ENCODE measurements at places on chromosomes 5 and 9.

GRCh38 chr5:160297776-160298175, 14.6 kb downstream of the CCNJL start:
- no peak for DNase-seq

- DNase-seq: no peak
Observed at GRCh38 chr9:131747352-131747751, 7.5 kb upstream of the RAPGEF1 start.

DNA sequence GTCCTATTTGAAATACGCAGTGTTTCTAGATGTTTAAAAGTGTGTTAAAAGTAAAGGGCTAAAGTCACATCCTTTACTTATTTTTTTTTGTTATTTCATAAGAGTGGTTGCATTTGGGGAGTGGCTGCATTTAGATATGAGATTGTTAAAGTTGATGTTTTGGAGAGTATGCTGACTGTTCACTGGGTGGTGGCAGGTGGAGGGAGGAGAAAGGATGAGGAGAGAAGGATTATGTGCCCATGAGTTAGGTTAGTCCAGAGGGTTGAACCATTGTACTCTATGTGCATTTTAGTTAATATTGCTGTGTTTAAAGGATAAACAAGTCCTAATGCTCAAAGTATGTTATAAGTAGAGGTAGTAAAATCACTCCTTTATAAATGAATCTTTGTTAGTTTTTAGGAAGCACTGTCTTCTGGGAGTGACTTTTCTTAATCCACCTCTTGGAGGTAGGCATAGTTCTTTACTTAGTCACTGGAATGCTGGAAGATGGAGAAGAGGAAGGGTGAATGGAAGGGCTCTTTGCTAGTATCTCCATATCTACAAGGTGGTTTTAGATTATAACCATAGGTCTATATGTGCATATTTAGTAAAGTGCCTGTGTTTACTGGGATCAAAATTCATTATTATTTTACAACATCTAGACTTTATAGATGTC, 332.3 kb downstream of the NPR3 start:
- no peak for DNase-seq

- no peak for DNase-seq
Observed at GRCh38 chr9:12182806-12183205, 510.4 kb upstream of the TYRP1 start.

- peak; percentile 41 for DNase-seq
Observed at GRCh38 chr5:170100066-170100943, 5.4 kb upstream of the FOXI1 start.

- DNase-seq: peak; percentile 48
Observed at GRCh38 chr9:132268725-132269352, 85.9 kb downstream of the SETX start.

- DNase-seq: no peak
Observed at GRCh38 chr9:133862585-133863256, 124.6 kb upstream of the SARDH start.

- DNase-seq: no peak
Observed at GRCh38 chr9:109072821-109073435, 46.8 kb downstream of the TMEM245 start.

DNA sequence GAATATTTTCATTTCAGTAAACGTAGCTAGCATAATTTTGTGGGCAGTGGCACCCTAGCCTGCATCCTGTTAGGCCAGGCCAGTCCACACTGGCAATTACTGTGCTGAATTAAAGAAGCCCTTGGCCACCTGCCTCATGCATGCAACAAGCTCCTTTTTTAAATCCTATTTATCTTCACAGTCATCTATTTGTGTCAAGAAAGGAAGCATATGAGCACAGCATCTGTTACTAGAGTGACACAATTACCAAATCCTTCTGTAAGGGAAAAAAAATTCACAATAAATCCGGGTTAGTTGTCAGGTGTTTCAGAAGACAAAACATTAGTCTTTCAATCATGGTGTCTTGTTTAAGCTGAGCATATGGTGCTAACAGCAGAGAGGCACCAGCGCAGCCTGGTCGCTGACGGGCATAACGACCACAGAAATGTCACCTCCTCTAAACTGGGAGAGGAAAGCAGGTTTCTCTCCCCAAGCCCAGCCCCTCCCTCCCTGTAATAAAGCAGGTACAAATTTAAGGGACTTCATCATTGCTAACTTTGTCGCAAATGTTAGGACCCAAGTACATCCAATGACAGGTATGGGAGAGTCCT, 520.6 kb downstream of the CTNND2 start:
- no peak for DNase-seq

DNA sequence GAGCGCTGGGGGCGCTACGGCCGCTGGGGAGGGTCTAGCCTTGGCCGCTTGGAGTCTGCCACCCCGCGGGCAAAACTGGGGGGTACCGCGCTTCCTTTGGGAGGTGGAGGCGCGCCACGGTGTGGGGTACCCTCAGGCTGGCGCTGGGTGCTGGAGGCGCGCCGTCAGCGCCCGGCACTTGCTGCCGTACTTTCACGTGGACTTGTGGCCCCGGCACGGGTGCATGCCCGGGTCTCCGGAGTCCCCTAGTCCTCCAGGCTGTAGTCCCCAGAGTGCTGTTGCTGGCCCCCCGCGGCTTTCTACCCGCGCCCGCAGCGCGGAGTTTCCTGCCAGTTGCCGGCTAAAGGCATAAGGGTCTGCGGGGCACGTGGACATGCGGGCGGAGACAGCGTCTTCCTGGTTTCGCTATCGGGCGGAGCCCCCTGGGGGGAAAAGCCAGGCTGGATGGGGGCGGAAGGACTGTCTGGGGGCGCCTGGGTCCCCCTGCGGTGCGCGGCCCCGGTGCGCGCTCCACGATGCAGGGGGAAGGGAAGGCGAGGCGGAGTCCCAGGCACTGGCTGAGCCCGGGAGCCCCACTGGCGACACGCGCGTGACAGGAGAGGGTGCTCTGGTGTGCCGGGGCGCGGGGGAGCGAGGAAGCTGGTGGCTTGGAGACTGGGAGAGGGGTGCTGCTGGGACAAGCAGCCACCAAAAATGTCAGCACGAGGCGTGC, 666 bp downstream of the PPARGC1B start:
- peak; percentile 37 for DNase-seq

- DNase-seq: no peak
Observed at GRCh38 chr9:74742792-74743730, 144.7 kb downstream of the TRPM6 start.

DNA sequence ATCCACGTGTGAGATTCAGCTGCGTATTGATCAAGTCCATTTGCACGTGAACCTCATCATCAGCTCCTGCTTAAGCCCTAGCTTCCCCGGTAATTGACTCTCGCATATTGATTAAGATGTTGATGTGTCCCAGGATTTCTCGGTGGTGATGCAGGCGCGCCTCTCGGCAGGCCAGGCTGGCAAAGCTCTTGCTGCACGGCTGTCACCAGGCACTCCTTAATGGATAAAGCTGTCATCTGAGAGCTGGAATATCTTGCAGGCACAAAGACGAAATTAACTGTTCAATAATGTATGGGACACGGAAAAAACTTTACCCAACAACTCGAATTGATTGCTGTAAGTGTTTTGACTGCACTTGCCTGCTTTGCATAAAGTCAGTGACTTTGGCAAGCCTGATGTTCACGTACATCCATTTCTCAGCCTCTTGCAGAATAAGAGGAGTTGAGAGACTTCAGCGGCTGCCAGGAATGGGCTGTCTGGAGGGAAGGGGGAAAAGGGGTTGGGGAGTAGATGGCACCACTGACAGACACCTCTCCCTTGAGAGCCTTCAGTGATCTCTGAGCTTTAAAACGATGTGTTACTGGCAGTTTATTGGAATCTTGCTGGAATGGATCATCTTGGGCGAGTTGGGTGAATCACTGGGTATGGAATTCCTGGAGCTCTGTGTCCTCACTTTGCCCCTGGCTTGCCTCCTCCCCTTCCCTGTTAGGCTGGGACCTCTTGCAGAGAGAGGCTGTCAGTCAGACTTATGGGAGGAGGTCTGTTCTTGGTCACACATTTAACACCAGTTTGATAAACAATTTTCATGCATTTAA, 650.3 kb downstream of the CCDC171 start:
- no peak for DNase-seq

GRCh38 chr5:153900703-153901395, 137.9 kb downstream of the FAM114A2 start:
- DNase-seq: no peak

DNA sequence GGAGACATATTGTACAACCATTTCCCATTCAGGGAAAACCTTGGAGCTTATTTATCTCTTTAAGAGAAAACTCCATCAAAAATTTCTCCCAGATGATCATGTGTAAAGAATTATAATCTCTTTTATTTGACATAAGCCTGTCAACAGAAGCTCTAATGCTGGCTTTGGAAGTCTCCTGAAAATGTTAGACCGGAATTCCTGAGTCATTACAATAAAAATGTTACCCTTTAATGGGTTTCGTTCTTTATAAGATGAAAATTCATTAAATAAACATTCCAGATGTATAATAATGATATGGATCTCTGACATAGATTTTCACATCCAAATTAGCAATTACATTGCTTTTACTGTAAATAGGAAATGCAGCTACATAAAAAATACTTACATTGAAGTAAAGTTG, 1036.4 kb downstream of the EFNA5 start:
- DNase-seq: no peak

- DNase-seq: peak; percentile 22
Observed at GRCh38 chr5:173925449-173926071, 37.4 kb downstream of the CPEB4 start.

DNA sequence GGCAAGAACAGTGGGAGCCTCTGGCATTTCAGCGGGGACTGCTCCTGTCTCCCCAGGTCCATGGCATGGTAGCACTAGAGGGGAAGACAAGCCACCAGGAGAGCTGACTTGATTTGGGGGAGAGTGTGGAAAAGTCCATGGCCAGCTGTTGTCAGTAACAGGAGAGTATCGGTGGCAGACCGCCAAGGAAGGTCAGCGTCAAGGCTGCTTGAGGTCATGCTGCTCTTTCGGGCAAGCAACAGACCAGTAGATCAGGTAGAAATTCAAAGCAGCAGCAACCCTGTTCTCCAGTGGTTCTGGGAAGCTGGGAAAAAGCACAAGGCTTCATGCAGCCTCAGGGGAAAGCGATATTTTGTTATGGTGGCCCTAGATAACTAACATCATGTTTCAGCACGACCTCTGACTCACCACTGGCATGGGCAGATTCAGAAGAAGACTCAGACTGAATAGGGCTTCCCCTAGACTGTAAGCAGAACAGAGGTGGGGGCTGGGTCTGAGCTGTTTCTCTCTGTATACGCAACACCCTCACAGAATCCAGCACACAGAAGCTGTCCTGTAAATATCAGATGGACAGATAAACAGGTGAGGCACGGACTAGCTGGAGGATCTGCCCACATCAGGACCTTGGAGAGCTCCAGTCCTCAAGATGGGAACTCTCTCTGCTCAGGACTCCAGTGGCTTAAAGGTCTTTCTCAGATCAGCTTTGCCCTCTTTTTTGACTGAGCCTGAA, 35.2 kb upstream of the PLEKHG4B start:
- DNase-seq: no peak

DNA sequence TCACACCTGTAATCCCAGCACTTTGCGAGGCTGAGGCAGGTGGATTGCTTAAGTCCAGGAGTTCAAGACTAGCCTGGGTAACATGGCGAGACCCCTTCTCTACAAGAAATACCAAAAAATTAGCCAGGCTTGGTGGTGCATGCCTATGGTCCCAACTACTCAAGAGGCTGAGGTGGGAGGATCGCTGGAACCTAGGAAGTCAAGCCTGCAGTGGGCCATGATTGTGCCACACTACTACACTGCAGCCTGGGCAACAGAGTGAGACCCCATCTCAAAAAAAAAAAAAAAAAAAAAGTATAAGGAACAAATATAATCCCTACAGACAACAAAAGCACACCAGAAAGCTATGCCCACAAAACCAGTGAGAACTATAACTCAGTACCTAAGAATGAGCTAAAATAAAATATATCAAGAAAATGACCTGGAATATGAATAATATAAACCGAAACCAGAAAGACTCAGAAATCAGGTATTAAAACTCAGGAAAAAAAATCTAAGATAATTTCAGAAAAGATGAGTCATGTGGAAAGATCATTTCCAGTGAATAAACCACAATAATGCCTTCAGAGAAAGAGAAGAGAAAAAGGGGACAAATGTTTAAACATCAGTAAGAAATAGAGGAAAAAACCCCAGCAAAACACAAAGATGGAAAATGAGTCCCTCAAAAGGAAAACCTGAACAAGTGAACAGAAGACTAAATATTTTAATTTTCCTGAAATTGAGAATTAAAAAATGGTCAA, 57.4 kb downstream of the GOLPH3 start:
- no peak for DNase-seq

DNA sequence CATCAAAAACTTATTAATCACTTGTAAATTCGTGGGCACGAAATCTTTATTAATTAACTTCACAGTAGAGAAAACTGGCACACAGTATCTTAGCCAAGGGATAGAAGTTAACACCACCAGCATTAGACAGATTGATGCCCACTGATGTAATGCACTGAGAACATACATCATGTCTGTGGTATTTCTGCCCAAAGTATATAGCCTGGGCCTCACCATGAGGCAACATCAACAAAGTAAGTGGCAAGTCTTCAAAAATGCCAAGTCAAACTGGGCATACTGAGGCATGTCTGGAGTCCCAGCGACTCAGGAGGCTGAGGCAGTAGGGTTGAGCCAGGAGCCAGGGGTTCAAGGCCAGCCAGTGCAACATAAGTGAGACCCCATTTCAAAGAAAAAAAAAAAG, 79.5 kb downstream of the GLIS3 start:
- DNase-seq: no peak

DNA sequence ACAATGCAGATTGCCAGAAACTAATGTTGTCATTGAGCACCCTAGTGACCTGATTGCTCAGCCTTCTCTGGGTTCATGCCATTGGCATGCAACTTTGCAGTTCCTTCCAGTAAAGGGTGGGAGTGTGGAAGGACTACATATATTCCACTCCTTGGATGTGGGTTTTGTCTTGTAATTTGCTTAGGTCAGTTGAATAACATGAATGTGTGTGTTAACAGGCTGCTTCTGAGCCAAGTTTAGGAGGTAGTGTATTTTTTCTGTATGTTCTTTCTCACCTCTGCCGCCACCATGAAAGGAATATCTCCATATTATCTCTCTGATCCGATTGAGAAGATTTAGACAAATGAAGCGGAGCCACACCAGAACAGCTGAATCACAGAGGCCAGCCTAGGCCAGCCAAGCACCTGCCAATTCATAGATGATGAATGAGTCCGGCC, 1929.6 kb upstream of the CDH6 start:
- DNase-seq: no peak

GRCh38 chr5:137359941-137360340, 139.2 kb downstream of the SPOCK1 start:
- no peak for DNase-seq

DNA sequence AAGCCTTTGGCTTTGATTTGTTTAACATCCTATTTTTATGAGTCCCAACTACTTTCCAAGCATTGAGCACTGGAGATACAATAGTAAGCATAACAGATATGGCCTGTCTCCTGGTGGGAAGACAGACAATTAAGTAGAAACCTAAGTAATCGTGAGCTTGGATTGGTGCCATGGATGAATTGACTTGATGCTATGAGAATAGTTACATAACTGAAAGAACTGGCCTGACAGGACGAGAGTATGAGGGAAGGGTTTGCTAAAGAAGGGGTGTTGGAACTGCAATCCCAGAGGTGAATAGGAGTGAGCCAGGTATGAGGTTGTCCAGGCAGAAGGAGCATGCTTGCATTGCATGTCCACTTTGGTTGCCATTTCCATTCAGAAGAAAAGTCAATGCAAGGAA, 52.4 kb downstream of the GPR21 start:
- DNase-seq: no peak

Measured in activated T-helper 1 cell treated with anti-CD3 and anti-CD28 coated beads, Interleukin-12 subunit alpha, Interleukin-12 subunit beta, Interleukin-2, Interleukin-4 antibody, amounts not matched to agents 30 ng/mL and 10 ng/mL and 1 ng/mL, durations not matched to agents 14 hours and 24 hours and 36 hours (primary cell).